ENCODE measurements at places on chromosomes 3 and 15. TPM values are rescaled to one million over a fixed set of nuclear protein-coding genes. Genes with fewer than 3 reads are reported as not detected.

DNA sequence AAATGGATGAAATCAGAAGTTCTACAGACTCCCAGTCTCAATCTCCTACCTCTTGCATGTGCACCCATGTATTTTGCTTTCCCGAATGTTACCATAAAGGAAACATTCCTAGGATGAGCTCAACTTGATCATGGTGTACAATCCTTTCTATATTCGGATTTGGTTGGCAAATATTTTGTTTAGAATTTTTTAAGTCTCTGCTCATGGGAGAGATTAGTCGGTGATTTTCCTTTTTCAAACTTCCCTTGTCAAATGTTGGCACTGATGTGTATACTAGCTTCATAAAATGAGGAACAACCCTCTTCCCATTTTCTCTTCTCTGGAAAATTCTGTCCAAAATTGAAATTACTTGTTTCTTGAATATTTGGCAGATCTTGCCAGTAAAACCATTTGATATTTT is 317.6 kb upstream of the RASGRP1 start:
- no peaks in the 10 kb centered on the region for H3K27me3 ChIP-seq
- no peak overlapping the region for H3K27ac ChIP-seq
- no peak overlapping the region for H3K4me3 ChIP-seq

- no peaks in the 10 kb centered on the region for H3K36me3 ChIP-seq
- DNase-seq, result no peak
- H3K27ac ChIP-seq, result no peak overlapping the region
- no peaks in the 10 kb centered on the region for H3K27me3 ChIP-seq
- no peak overlapping the region for H3K4me3 ChIP-seq
Measured at GRCh38 chr3:7734456-7734855, 767.2 kb upstream of the LMCD1 start.

DNA sequence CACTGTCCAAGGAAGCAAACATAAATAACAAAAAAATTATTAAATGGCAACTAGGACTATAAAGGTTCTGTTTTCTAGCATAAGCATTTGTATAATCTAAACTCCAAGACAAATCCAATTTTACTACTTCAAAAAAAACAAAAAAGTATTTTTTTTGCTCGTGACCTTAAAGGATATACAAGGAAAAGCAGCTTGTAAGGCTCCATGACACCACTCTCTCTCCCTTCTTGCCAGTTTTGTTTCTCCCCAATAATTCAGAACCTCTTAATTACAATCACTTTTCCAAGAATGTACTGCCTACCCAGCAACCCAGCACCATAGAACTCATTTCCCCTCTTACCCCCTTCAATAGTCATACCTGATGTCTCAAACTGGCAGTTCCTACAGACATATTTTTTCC is 496.2 kb downstream of the GRM7 start:
- no peaks in the 10 kb centered on the region for H3K36me3 ChIP-seq
- no peaks in the 10 kb centered on the region for H3K4me1 ChIP-seq
- no peak overlapping the region for H3K27ac ChIP-seq
- DNase-seq, result no peak
- H3K27me3 ChIP-seq, result no peaks in the 10 kb centered on the region

Gene IL16
- 58.8 TPM for total RNA-seq

DNA sequence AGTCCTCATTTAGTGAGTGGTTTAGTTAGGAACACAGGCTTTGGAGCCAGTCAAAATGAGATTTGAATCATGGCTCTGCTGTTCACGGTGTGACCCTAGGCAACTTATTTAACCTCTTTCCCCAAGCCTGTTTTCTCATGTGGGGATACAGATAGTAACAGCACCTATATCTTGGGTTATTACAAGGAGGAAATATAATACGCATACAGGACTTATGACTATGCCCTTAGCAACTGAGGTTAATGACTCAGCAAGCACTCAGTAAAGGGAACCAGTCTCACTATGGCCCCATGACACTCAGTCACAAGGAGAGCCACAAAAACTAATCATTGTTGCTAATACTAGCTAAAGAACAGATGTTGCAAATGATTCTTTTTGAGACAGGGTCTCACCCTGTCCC is 45.9 kb downstream of the SUMF1 start:
- no peak overlapping the region for H3K4me3 ChIP-seq
- H3K27me3 ChIP-seq, result no peaks in the 10 kb centered on the region
- DNase-seq, result peak; percentile 60
- peaks cover 53% of the 10 kb centered on the region for H3K4me1 ChIP-seq

DNA sequence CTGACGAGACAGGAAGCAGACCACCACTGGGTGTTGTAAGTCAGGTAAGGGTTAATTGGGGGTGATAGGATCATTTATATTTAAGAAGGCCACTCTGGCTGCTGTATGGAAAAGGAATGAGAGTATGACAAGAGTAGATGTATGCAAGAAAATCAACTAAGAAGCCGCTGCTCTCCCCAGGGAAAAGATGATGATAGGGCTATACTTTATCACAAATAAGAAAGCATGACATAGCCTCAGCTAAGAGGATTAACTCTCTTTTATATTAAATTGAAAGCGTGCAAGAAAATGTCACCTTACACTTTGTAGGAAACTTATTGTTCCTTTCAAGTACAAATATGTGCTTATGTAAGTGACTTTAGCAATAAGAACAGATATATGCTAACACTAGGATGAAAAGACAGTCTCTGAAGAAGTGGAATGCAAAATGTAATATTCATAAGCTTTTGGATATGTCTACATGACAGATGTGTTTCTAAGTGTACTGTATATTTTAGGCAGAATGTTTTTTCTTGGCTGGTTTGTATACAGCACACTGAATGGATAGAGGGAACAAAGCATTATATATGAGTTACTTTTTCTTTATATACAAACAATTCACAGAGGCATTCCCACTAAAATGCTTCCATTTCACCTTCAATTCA is 8.7 kb upstream of the NDUFB4 start:
- no peaks in the 10 kb centered on the region for H3K36me3 ChIP-seq
- peaks cover 2% of the 10 kb centered on the region for H3K27me3 ChIP-seq
- no peak overlapping the region for H3K27ac ChIP-seq
- no peak for DNase-seq
- H3K4me3 ChIP-seq, result no peak overlapping the region

Gene CCK
- not detected for total RNA-seq

Gene GPR160
- 7.0 TPM for total RNA-seq

- DNase-seq, result peak; percentile 64
- H3K27me3 ChIP-seq, result no peaks in the 10 kb centered on the region
- H3K27ac ChIP-seq, result peak overlapping the region; percentile 99
- H3K36me3 ChIP-seq, result peaks cover 22% of the 10 kb centered on the region
- peaks cover 50% of the 10 kb centered on the region for H3K4me1 ChIP-seq
- peak overlapping the region; percentile 87 for H3K4me3 ChIP-seq
Measured at GRCh38 chr15:79897701-79898113, 893 bp upstream of the MTHFS start.

Gene UNC13C
- total RNA-seq, result not detected

- DNase-seq, result no peak
- peak overlapping the region; percentile 20 for H3K4me3 ChIP-seq
- no peaks in the 10 kb centered on the region for H3K36me3 ChIP-seq
- peaks cover 11% of the 10 kb centered on the region for H3K4me1 ChIP-seq
- no peak overlapping the region for H3K27ac ChIP-seq
Measured at GRCh38 chr3:105353485-105354161, 13.1 kb upstream of the ALCAM start.

Gene RTP3
- not detected for total RNA-seq

Gene EPHA6
- total RNA-seq, result not detected

Gene CISH
- 319 TPM for total RNA-seq

DNA sequence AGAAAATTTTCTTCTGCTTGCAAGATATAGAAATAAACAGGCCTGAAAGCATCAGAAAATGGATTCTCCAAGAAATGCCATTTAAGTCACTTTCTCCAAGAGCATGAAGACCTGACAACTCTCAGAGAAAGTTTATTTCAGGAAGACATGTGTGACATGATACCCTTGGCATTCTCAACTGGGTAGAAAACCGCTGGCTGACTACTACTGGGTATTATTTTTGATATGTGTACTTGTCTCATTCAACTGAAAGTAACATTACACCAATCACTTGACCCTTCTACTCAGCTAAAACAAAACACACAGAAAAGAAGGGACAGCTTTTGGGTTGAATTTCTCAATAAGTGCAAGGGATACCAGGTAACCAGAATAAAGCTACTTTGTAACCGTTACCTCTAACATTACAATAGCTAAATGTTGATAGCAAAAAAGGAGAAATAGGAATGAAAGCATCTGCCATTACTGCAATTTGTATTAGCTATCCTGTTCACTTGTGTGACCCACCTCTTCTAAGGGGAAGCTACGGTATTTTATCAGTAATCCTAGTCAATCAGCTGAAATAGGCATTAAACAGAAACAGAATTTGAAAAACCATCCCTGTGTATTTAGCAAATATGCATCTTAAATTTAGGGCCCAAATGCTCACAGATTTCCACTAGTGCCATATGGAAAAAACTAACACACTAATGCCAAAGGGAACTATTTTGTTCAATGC is 7.3 kb downstream of the TRA2B start:
- peak overlapping the region; percentile 67 for H3K4me3 ChIP-seq
- no peaks in the 10 kb centered on the region for H3K27me3 ChIP-seq

GRCh38 chr3:174101244-174101643 is 703.7 kb downstream of the NLGN1 start:
- no peak overlapping the region for H3K4me3 ChIP-seq
- no peak overlapping the region for H3K27ac ChIP-seq
- H3K27me3 ChIP-seq, result no peaks in the 10 kb centered on the region
- H3K4me1 ChIP-seq, result no peaks in the 10 kb centered on the region

GRCh38 chr3:129440618-129441190 is 680 bp downstream of the IFT122 start:
- peaks cover 65% of the 10 kb centered on the region for H3K4me1 ChIP-seq
- no peak for DNase-seq
- no peaks in the 10 kb centered on the region for H3K27me3 ChIP-seq
- H3K27ac ChIP-seq, result peak overlapping the region; percentile 89
- peaks cover 21% of the 10 kb centered on the region for H3K36me3 ChIP-seq

Gene GNL3
- 167 TPM for total RNA-seq

DNA sequence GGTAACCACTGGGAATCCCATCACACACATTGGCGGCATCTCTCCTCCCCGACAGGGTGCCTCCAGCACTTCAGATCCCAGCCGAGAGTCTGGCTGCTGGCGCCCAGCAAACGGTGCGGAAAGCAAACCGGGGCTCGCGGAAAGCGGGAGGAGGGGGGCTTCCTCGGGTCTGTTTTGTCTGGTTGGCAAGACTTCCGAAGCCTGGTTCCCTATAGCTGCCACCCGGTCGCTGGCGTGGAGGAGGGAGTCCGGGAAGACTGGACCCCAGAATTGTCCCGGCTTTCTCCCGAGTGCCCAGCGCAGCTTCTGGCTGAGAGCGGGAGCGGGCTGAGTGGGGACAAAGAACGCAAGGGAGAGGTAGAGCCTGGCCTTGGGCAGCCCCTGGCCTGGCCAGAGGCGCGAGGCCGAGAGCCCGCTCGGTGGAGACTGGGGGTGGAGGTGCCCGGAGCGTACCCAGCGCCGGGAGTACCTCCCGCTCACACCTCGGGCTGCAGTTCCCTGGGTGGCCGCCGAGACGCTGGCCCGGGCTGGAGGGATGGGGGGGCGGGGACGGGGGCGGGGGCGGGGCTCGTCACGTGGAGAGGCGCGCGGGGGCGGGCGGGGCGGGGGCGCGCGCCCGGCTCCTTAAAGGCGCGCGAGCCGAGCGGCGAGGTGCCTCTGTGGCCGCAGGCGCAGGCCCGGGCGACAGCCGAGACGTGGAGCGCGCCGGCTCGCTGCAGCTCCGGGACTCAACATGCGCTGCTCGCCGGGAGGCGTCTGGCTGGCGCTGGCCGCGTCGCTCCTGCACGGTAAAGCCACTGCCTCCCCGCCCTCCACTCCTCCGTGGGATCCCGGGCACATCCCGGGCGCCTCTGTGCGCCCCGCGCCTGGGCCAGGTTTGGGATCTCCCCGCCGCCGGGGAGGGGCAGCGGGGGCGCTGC is at the start of gene CHRNA7:
Gene CHRNA7, plus strand, starts transcription at position 654 of the 920 bp plus-strand sequence. Its CDS starts 80 bp downstream, at position 734.
- H3K4me1 ChIP-seq, result peaks cover 7% of the 10 kb centered on the region
- H3K27me3 ChIP-seq, result peaks cover 40% of the 10 kb centered on the region
- peak within 1 kb of the TSS; percentile 4 for H3K4me3 ChIP-seq
- DNase-seq, result peak; percentile 38

Gene TMEM108
- not detected for total RNA-seq

Gene TAGLN3
- 0.85 TPM for total RNA-seq

- no peaks in the 10 kb centered on the region for H3K27me3 ChIP-seq
- DNase-seq, result no peak
- H3K4me1 ChIP-seq, result no peaks in the 10 kb centered on the region
- H3K36me3 ChIP-seq, result no peaks in the 10 kb centered on the region
Measured at GRCh38 chr3:117277816-117278215, 568.2 kb downstream of the TUSC7 start.

Gene CTXN2
- not detected for total RNA-seq

- H3K4me3 ChIP-seq, result no peak overlapping the region
- peak; percentile 78 for DNase-seq
- H3K4me1 ChIP-seq, result no peaks in the 10 kb centered on the region
- H3K36me3 ChIP-seq, result no peaks in the 10 kb centered on the region
Measured at GRCh38 chr3:115692887-115693524, 69.7 kb downstream of the GAP43 start.

DNA sequence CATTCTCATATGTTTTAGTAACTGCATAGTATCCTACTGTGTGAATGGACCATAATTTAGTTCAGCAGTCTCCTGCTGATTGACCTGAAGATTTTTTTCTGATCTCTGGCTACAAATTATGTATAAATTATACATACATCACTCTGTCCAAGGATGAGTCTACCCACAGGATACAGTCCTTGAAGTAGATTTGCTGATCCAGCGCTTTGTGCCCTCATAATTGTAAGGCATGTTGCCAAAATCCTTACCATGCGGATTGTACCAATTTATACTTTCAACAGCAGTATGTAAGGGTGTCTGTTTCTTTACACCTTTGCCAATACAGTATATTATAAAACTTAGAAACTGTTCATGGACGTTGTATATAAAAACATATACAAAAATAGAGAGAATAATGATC is 46.5 kb downstream of the ACAA1 start:
- DNase-seq, result no peak
- no peak overlapping the region for H3K27ac ChIP-seq
- no peaks in the 10 kb centered on the region for H3K36me3 ChIP-seq
- H3K4me1 ChIP-seq, result no peaks in the 10 kb centered on the region

- H3K4me1 ChIP-seq, result no peaks in the 10 kb centered on the region
- no peak for DNase-seq
Measured at GRCh38 chr3:31785734-31786133, 195.3 kb downstream of the OSBPL10 start.

GRCh38 chr3:62027241-62027640 is 346.1 kb downstream of the FEZF2 start:
- H3K4me3 ChIP-seq, result no peak overlapping the region
- no peaks in the 10 kb centered on the region for H3K36me3 ChIP-seq
- H3K27ac ChIP-seq, result no peak overlapping the region

Gene SCAMP2
- total RNA-seq, result 77.6 TPM

DNA sequence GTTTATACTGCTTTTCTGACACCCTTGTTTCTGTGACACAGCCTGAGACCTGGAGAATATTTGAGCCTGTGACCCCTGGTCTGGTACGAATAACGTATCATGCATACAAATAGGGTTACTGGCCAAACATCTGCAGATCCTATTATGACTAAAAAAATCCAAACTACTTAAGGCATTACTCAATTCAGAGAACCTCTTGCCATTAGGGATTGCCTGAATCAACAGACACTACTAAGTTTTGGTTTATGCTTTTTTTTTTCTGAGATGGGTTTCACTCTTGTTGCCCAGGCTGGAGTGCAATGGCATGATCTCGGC is 35.4 kb downstream of the OSBPL10 start:
- H3K4me3 ChIP-seq, result no peak overlapping the region
- H3K27me3 ChIP-seq, result peaks cover 24% of the 10 kb centered on the region
- no peak overlapping the region for H3K27ac ChIP-seq
- H3K4me1 ChIP-seq, result no peaks in the 10 kb centered on the region
- no peaks in the 10 kb centered on the region for H3K36me3 ChIP-seq
- DNase-seq, result no peak

GRCh38 chr3:15286022-15286421 is 46.4 kb downstream of the SH3BP5 start:
- no peak for DNase-seq
- peaks cover 12% of the 10 kb centered on the region for H3K36me3 ChIP-seq
- H3K27me3 ChIP-seq, result no peaks in the 10 kb centered on the region
- H3K4me1 ChIP-seq, result peaks cover 83% of the 10 kb centered on the region
- no peak overlapping the region for H3K27ac ChIP-seq
- no peak overlapping the region for H3K4me3 ChIP-seq
